ENCODE measurements at places on chromosomes 3 and 15. TPM values are rescaled to one million over a fixed set of nuclear protein-coding genes. Genes with fewer than 3 reads are reported as not detected.

Gene CCR2
- 2.9 TPM for total RNA-seq

Gene OR5K2
- total RNA-seq = not detected

Gene UBE2E1
- total RNA-seq = 74.1 TPM

Gene FGF12
- 1.4 TPM for total RNA-seq

Gene SLC24A5
- total RNA-seq = 3.6 TPM

- DNase-seq = no peak
Measured at GRCh38 chr3:14915636-14916222, 31.7 kb upstream of the NR2C2 start.

GRCh38 chr3:101719604-101720185 lies 4.7 kb upstream of the CEP97 start:
- no peak for DNase-seq

- no peak for DNase-seq
Measured at GRCh38 chr3:78967061-78967460, 800.7 kb downstream of the ROBO1 start.

DNA sequence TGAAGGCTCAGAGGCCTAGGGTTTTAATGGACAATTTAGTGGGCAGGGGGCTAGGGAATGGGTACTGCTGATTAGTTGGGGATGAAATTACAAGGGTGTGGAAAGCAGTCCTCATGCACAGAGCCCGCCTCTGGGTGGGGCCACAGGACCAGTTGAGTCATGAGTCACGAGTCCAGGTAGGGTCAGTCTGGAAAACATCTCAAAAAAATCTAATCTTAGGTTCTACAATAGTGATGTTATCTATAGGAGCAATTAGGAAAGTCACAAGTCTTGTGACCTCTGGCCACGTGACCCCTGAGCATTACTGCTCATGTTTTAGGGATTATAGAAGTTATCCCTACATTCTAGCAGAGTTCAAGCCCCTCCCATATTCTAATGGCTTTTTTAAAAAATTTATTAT lies 18.6 kb upstream of the IREB2 start:
- no peak for DNase-seq

- DNase-seq = no peak
Measured at GRCh38 chr3:45055411-45056143, 29.5 kb downstream of the CLEC3B start.

DNA sequence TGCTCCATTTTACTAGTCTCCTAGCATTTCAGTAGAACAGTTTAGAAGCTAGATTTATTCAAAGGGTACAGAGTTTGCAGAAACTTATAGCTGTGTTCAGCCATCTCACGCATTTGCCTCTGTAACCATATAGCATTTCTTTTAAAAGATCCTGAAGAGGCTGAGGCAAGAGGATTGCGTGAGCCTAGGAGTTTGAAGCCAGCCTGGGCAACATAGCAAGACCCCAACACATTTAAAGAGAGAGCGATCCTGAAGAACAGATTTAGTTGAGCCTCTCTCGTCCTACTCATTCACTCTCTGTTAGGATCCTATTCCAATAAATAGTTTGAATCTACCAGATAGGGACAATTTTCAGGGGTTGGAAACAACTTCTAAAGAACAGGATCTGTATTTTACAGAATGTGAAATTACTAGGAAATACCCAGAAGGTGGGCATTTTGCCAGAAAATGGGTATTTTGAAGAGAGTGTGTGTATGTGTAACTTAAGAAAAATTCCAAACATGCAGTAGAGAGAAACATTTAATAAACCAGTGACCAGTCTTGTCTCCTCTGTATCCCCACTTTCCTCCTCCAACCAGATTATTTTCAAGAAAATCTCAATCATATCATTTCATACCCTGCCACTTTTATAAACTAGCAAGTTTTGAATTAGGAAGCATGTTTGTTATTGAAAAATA lies 4.5 kb downstream of the EIF3J start:
- no peak for DNase-seq

DNA sequence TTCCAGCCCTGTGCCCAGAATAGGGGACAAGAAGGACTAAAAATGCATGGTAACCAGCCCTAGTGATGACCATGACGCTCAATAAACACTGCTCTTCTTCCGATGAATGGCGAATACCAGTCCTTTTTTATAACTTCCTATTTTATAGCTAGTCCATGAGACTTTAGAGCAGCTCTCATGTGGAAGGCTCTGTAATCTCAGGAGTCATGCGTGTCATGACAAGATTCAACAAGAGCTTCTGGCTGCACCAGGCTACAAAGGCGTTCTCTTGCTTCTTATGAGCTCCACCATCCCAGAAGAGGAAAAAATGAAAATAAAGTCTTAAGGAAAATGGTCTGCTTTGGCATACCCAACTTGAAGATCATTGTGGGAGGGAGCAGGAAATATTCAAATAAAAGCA lies 141.0 kb downstream of the TMCO5A start:
- DNase-seq = peak; percentile 71

DNA sequence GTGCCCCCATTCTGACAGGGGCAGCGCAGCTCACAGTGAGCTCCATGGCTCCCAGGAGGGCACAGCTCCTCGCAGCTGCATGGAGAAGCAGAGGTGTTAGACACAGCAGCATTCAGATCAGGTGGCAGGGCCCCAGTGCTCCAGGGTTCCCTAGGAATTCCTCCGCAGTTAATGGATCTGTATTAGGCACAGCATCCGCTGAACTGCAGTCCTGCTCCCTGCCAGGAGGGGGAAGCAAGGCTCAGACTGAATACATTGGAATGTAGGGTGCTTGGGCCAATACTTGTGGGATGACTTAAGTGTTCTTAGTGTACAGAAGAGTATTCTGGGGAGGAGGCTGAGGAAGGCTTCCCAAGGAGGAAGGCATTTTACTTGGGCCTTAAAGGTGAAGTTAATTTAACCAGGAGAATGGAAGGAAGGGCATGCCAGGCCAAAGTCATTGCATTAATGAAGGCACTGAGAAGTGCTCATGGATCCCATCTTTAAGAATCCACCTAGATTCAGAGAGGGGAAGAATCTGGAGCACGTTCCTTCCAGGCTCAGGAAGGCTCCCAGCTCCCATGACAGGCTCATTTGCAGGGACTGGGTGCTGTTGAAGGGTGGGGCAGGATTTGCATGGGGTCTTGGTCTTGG lies 111.6 kb downstream of the RAB11A start:
- DNase-seq = peak; percentile 26

- DNase-seq = no peak
Measured at GRCh38 chr3:102715030-102715697, 280.3 kb downstream of the ZPLD1 start.

DNA sequence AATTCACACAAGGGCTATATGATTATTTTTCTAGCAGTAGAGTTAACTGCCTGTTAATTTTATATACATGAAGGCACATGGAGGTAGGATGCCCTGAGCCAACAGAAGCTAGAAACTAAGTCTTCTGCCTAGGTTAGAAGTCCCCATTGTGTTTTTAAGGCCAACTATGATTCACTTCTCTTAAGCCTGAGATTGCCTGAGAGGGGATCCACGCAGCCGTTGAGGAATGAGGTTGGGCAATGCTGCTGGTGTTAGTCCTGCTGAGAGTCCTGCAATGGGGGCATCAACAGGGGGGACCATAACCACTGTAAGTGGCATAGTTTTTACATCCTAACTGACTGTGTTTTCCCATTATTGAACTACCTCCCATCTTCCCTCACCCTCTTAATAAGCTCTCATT lies 60.1 kb upstream of the PFN2 start:
- DNase-seq = no peak

- DNase-seq = no peak
Measured at GRCh38 chr3:112623213-112623612, 17.7 kb downstream of the CCDC80 start.

GRCh38 chr3:38454884-38455638 lies 1.4 kb downstream of the ACVR2B start:
- DNase-seq = peak; percentile 21

- no peak for DNase-seq
Measured at GRCh38 chr3:45105855-45106671, 40.1 kb downstream of the CDCP1 start.

DNA sequence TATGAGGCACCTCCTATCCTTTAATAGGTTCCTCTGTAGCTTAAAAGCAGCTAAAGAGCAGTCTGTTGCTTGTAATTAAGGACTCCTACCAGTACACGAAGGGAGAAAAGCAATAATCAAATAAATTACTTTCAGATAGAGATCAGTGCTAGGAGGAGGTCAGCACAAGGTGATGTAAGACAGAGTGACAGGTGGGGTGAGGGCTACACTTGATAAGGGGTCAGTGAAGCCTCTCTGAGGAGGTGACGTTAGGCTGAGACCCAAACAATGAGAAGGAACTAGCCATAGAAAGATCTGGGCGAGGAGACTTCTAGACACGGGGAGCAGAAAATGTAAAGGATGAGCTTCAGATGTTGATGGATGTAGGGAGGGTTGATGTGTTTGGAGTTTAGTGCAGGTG lies 57.7 kb upstream of the BLM start:
- DNase-seq = no peak

Data from skin of body (tissue), 3 donors.